ENCODE measurements at places on chromosomes 4 and X.

- DNase-seq, result peak; percentile 23
These were observed at the start of gene PCDH19 for GRCh38 chrX:100409610-100410590. TSS of gene PCDH19 (minus strand) at chrX:100410273. CDS start at chrX:100408597, 1,676 bp downstream.

DNA sequence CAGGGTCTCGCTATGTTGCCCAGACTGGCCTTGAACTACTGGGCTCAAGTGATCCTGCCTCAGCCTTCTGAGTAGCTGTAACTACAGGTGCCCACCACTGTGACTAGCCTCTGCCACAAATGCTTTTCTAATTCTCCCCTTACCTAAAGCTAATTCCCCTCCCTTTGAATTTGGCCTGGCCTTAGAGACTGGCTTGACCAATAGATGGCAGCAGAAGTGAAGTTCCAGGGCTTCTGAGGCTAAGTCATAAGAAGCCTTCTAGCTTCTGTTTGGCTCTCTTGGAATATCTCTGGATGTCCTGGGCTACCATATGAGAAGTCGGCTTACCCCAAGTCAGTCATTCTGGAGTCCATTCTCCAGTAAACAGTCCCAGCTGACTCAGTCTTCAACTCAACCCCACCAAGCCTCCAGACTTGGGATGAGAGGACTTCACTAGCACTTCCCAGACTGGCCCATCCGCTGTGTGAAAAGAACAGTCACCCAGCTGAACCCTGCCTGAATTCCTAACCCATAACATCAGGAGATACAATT lies 61.0 kb downstream of the HPRT1 start:
- DNase-seq, result peak; percentile 9

GRCh38 chrX:45187731-45188130 lies 12.9 kb downstream of the DIPK2B start:
- DNase-seq, result no peak

DNA sequence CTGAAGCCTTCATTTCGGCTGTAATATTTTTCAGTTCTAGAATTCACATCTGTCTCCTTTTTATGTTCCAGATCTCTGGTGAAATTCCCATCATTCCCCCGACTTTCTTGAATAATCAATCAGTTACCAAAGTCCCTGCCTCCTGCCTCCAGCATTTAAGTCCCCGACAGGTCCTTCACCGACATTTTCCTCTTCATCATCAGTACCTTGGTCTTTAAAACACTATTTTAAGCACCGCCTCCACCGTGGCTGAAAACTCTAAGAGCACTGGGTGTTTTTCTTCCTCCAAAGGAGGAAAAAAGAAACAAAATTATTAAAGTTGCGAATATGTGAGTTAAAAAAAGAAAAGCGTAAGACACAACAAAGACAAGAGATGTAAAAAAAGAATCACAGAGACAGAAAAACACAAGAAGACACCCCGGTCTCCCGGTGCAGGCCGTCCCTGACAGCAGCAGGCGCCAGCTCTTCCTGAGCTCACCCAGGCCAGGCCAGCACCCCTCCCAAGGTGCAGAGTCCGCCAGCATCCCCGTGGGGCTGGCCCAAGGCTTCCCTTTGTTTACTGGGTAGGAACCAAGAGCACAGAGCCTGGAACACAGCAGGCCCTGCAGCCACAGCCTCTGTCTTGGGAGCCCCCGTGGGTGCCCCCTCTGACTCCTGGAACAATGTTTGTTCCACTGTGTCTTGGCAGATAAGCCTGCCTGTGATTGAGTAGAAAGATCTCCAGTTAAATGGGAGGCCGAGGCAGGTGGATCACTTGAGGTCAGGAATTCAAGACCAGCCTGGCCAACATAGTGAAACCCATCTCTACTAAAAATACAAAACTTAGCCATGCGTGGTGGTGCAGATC lies 49.3 kb upstream of the CPLX1 start:
- no peak for DNase-seq

DNA sequence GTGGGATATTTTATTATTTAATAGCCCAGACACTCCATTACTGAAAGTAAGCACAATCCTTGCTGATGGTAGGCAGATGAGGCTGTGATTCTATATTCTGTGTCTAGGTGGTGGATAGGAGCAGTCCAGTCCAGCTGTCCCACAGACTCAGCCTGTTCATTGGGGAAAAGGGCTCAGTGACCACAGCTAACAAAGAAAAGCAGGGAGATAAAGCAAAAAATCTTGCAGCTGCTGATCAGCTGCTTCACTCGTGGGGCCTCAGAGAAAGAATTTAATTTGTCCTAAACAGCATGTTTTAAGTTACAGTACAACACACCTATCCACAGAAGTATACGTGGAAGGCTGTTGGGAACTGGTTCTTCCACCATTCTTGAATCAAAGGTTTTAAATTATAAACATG lies 40.7 kb upstream of the ANK2 start:
- DNase-seq, result no peak
